ENCODE measurements at places on chromosomes 11 and 22. TPM values are rescaled to one million over a fixed set of nuclear protein-coding genes. Genes with fewer than 3 reads are reported as not detected.
A peak's percentile ranks its signal among the peaks of the same experiment; 100 is the strongest.

The TRABD gene
- total RNA-seq, result 28.6 TPM

DNA sequence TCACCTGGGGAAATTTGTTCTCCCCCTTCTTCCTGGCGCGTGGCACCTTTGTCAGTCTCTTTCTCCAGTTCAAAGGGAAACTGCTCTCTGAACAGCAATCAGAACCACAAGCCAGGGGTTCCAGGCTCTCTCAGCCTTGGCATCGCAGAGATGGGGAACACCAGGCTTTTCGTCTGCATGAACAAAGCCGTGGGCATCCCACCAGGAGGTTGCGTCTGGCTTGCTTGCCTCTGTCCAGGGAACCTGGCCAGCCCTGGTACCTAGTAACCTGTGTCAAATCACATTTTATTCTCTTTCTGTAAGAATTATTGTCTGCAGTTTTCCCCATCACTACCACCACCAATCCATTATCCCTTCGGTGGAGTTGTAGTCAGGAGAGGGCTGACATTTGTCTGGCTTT lies 107.0 kb downstream of the WNT7B start:
- DNase-seq, result no peak

DNA sequence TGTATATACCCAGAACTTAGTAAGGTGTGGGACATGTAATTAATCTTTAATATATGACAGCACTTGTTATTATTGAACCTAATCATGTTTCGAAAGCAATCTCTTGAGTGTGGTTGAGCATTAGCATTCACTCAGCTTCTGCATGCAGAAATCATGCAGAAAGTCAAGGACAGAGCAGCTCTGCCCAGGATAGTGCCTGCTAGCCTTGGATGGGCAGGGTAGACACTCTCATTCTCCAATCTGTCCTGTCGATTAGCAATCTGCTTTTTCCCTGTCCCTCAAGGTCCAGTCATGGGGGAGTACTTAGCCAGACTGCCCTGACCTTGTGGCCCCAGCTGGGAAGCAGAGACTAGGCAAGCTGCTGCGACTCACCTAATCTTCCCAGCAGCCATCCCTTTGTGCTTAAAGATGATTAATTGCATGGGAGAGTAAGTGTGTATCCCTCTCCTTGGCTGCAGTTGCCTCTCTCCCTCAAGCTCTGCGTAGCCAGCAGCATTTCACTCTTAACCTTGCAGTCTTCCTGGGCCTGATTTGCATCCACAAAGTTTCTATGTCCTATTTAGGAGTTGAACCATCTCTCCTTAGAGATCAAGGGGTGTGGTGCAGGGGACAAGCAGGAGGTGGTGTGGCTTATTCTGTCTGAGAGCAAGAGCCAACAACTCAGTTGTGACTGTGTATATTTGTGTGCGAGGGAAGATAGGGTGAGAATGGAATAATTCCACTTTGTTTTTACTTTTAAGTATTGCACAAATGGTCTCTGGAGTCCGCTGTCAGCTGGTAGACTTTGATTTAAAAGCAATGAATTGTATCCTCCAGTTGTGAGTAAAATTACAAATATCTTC lies 101.4 kb downstream of the FDX1 start:
- DNase-seq, result no peak

The THY1 gene
- 43.0 TPM for total RNA-seq

- DNase-seq, result no peak
These were observed 12.1 kb downstream of the FAM118A start for GRCh38 chr22:45321827-45322226.

DNA sequence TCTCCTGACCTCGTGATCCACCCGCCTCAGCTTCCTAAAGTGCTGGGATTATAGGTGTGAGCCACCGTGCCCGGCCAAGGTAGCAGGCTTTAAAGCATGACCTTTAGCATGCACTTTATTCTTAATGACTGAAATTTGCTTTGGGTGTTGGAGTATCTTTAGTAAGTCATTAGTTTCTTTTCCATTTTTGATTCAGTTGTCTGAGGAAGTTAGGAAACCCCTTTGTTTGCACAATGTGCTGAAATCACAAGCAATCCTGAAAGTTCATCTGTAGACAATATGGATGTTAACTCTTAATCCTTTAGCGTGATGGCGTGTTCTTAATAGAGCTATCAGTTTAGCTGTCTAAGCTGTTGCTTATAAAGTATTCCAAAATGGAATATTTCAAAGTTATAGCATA lies 16.8 kb downstream of the SDHD start:
- DNase-seq, result no peak

DNA sequence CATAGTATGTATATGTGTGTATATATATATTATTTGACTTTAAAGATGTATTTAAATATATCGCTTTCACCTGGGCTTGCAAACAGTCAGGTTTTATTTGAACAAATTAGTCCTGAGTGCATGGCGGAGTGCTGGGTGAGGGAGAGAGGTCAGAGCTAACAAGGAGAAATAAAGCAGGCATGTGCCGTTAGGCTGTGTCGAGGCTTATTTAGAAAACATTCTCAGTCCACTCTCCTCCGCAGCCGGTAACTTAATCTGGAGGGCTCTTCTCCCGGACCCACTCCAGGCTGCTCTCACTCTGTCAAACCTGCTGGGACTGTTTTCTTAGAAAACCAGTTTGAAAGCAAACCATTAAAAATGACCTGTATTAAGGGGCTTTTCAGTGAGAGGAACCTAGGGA lies 455.9 kb downstream of the MN1 start:
- peak; percentile 85 for DNase-seq

GRCh38 chr11:7252683-7253213 lies 1.0 kb downstream of the SYT9 start:
- peak; percentile 11 for DNase-seq

GRCh38 chr11:66694732-66695207 lies 17.1 kb upstream of the RBM4B start:
- DNase-seq, result peak; percentile 92

The IFITM10 gene
- 126 TPM for total RNA-seq

The DERL3 gene
- total RNA-seq, result 2.2 TPM

The LAYN gene
- 64.5 TPM for total RNA-seq
